Erythroblast (primary cell): ENCODE measurements at places on chromosomes 11 and 22.

DNA sequence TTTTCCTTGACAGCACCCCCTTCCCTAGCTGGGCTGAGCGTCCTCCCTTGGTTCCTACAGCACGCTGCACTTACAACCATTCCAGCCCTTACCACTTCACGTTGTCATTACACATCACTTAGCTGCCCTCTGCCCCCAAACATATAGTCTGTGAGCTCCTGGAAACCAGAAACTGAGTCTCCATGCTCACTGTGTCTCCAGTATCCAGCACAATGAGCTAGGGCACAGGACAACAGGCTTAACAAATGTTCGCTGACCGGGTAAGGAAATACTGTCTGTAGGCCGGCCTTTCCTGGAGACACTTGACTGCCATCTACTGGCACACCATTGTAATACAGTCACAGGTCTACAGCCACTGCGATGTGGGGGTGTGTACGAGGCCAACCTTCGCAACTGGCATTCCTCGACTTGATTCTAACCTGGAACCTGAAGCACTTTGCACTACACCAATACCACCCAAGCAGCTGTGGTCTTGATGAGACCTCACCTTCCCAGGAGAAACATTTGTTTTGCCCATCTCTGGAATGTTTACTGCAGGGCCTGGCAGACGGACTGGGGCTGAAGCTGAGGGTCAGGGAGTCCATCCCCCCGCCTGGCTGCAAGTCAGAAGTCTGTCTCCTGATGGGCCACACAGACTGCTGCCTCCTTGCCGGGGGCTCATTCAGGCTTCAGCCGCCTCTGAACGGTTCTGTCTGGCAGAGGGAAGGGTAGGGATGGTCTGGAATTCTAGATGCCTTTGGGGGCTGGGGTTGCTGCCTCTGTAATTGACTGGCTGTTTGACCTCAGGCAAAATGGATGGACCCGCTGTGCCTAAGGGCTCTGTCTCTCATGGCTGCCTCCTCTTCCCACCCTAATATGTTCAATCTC lies 72.0 kb downstream of the SYN3 start:
- DNase-seq, result peak; percentile 83

DNA sequence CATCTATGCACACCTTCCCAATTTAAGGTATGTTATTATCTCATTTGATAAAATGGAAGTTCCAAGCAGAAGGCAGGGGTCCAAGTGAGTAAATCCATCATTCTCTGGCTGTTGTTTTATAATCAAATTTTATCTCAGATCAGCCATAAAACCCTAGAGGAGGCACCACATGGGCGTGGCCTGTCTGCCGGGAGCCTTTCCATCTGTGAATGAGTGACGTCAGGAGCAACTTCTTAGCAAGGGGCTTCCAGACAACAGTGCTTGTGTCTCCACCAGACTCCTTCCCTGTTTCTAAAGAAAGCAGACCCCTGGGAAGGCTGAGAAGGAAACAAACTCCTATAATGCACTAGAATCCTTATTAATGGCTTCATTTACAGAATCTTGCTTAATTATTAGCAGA lies 13.5 kb downstream of the SEZ6L start:
- no peak for DNase-seq

GRCh38 chr22:20745119-20745518 lies 28.8 kb upstream of the SERPIND1 start:
- DNase-seq, result no peak

GRCh38 chr11:88329563-88330250 lies 7.8 kb downstream of the CTSC start:
- no peak for DNase-seq

DNA sequence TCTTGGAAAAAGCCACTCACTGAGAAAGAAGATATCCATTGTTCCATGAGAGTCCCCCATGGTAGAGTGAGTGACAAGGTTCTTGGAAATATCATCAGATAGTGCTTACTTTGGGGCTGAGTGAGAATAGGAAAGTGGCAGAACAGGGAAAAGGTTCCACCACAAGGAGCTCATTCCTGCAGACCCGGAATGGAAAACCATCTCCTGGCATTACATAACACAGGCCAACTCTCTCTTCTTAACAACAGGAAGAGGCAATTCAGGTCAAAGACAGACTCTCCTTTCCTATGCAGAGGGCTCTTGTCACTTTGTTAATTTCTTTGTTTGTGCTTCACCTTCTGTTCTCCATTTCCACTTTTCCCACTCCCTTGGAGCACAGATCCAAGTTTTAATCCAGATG lies 259.7 kb downstream of the KIRREL3 start:
- no peak for DNase-seq

DNA sequence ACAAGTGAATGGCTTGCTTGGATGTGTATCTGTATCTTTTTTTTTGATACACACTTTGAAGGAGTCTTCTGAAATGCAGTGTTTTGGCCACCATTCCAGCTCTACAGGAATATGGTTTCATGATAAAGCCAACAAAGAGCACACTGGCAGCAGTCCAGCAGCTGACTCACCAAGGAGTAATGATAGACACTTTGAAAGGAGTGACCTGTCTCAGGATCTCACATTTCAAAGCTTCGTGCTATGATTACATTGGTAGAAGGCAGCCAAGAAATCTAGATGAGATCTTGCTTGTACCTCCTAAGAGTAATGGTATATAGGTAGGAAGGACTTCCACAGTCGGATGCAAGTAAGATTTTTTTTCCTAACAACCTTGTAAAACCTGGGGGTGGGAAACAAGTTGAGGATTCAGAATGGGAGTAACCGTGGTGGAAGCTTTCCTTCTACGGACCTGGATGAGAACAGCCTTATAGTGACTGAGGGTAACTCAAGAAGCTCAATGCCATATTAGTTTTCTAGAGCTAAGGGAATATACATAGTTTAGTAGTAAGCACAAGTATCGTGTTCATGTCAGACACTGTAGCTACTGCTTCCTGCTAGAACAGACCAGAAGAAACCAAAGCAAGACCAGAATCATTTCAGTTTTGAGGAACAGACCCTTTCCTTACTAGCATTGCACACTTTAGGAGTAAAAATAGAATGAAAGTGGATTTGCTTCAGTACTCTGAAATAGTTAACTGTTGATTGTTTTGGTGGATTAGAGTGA lies 25.0 kb downstream of the MTMR3 start:
- DNase-seq, result peak; percentile 94

DNA sequence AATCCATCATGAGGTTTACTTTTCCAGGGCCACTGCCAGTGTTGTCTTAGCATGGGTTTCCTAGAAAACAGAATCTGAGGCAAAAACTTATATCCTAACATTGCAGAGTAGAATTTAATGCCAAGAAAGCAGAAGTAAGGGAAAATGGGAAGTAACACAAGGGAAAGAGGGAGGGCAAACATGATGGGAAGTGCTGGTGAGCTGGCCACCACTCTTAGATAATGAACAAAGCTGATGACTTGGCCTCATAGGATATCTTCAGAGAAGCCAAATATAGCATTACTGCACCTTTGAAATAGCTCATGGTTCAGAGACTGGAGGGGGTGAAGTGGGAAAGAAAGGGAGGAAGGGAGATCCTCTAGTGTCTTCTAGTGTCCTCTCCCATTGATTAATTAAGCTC lies 24.8 kb upstream of the CALCB start:
- DNase-seq, result no peak

GRCh38 chr11:30861531-30861930 lies 275.4 kb upstream of the MPPED2 start:
- DNase-seq, result no peak

- no peak for DNase-seq
Measured at GRCh38 chr22:19844377-19845053, 10.2 kb downstream of the GNB1L start.

DNA sequence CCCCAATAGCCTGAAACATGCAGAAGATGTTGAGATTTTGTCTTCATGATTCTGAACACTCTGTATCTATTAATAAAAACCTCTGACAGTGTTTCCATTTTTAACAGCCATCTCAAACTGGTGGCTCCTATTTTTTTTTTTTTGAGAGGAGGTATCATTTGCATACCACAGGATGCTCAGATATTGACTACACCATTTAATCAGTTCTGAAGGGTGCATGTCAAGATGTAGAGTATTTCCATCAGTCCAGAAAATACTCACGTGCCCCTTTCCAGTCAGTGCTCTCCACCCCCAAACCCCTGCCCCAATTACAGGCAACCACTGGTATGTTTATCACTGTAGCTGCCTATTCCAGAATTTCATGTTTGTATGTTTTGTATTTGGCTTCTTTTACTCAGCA lies 85.3 kb upstream of the SORL1-AS1 start:
- no peak for DNase-seq

- DNase-seq, result no peak
Measured at GRCh38 chr11:115965767-115966504, 461.7 kb upstream of the CADM1 start.

DNA sequence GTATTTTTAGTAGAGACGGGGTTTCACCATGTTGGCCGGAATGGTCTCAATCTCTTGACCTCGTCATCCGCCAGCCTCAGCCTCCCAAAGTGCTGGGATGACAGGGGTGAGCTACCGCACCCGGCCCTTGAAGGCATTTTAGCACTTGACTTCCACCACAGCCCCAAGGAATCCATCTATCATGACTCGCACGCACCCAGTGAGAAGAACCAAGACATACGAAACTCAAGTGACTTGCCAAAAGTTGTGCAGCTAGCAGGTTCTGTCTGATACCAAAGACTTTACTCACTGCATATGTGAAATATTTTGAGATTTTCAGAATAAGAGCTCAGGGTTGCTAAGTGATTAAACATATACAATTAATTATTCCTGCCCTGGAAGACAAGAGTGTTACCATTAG lies 21.0 kb downstream of the FLI1 start:
- DNase-seq, result no peak
